ENCODE measurements at places on chromosomes 2 and 18.

- DNase-seq, result no peak
Observed at GRCh38 chr2:207394203-207394781, 135.5 kb upstream of the CREB1 start.

DNA sequence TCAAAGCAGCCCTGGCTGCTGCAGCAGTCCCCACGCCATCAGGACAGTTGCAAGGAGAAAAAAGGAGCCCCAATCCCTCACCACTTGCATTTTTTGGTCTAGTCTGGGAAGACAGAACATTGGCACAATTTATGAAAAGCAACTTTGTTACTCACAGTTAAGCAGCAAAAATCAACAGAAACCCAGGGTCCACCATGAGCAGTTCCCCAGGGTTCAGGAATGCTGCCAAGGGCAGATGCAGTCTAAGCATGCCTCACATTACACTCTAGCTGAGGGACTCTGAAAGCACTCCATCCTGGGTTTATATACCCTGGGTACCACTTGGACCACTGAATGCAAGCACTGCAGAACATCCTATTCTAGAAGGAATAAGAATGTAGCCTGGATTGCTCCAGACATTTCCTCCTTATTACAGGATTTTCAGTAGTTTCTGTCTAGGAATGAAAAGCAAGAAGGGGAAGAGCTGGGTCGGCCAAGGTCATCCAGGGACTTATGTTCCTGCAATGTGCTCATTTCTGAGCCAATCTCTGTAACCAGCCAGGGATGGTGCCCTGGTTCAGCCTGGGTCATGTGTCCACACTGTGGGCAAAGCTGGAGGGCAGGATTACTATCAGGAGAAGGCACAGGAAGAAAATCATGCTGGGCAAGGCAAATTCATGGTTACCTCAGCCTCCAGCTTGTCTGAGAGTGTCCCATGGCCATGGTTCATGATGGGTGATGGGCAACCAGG is 19.5 kb upstream of the TMEM163 start:
- no peak for DNase-seq

DNA sequence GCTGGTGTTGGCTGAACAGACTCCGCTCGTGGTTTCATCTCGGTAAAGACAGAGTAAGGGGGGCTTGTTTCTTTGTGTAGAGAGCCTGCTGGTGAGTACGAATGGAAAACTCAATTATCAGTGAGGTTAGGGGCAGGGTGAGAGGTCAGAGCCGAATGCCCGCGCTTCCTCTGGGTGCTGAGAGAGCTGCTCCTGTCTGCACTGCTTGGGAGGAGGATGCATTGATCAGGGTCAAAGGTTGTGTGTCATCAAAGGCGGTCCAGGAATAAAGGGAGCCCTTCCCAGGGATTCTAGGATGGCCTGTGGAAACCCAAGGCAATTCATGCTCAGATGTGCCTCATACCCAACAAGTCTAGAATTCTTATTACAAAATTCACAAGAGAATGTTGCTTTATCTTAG is 143.9 kb downstream of the MYCN start:
- no peak for DNase-seq

DNA sequence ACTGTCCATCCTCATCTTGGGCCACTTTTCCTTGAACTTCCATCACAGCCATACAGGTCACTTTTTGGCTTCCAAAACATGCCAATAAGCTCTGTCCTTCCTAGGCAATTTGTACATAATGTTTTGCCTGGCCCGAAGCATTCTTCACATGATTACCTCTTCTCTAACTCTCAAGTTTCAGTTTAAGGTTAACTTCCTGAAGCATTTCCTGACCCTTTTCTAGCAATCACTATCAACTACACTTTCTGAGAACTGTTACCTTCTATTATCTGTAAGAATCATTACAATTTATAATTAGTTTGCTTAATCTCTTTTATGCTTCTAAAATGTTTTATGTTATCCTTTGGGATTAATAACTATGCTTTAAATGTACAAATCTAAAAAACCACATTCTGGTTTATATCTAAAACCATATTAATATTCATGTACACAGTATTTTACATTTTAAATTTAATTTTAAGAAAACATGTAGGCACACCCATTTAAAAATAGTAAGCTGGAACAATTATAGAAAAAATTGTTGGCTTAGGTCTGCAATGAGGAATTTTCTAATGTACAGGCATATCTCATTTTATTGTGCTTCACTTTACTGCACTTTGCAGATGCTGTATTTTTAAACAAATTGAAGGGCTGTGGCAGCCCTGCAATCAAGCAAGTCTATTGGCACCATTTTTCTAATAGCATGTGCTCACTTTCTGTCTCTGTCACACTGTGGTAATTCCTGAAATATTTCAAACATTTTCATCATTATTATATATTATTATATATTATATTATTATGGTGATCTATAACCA is 76.4 kb downstream of the C2orf74 start:
- no peak for DNase-seq

DNA sequence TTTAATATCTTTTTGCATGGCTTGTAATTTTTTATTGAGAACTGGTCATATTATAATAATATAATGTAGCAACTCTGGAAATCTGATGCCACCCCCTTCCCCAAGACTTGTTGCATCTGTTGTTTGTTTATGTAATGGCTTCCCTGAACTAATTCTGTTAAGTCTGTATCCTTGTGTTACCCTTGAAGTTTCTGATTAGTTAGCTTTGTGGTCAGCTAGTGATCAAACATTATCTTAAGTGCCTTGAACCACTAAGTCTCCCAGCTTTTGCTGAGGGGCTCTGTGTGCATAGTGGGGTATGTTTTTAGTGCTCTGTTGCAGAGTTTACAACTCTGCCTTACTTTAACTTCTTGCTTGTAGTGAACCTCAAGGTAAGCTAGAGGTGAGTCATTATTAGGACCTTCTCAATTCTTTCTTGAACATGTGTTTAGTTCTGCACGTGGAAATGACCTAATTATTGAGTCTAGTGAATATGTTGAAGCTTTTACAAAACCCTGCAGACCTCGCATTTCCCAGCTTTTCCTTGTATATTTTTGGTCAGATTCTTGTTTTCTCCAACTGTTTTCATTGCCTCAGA is 24.8 kb downstream of the SMCHD1 start:
- no peak for DNase-seq
